Thyroid gland (tissue), 4 donors: ENCODE measurements at places on chromosomes 7 and 10. TPM values are rescaled to one million over a fixed set of nuclear protein-coding genes. Genes with fewer than 3 reads are reported as not detected.

The MRC1 gene
- total RNA-seq = 73.4 TPM

The SYT15 gene
- total RNA-seq = 2.2 TPM

The NKX2-3 gene
- not detected for total RNA-seq

The SFRP5 gene
- total RNA-seq = 0.22 TPM

The PDAP1 gene
- total RNA-seq = 112 TPM

The TEX47 gene
- total RNA-seq = not detected

The COBL gene
- total RNA-seq = 17.2 TPM
